ENCODE measurements at places on chromosomes 13 and 19.
A peak's percentile ranks its signal among the peaks of the same experiment; 100 is the strongest.

DNA sequence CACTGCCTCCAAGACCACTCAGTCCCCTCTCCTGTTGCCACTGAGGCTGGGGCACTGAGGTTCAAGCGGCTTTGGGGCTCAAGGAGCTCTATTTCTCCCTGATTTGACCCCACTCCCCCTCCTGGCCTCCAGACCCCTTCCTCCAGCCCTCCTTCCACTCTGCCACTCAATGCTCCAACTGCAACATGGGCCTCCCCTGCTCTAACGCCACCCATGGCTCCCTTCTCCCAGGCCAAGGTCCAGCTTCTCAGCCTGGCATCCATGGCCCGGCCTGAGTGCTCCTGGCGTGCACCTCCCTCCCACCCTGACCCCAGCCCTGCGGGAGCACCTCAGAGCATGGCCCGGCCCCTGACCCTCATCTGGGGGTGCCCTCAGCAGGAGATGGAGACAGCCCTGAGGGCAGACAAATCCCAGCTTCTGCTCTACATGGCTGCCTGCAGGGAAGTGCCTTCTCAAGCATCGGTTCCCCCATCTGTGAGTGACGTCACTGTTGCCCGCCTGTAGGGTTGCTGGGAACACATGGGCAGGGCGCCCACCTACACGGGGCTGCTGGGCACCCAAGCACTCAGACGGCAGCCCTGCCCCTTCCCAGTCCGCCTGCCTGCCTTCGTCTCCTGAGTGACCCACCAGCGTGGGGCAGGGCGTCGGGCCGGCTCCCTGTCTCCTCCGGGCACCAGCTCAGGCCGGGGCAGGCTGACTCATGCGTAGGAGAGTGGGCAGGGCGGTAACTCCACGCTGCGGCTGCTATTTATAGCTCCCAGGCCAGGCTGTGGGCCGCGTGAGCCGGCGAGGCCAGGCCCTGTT is 1.6 kb upstream of the DIRAS1 start:
- peak; percentile 90 for DNase-seq

DNA sequence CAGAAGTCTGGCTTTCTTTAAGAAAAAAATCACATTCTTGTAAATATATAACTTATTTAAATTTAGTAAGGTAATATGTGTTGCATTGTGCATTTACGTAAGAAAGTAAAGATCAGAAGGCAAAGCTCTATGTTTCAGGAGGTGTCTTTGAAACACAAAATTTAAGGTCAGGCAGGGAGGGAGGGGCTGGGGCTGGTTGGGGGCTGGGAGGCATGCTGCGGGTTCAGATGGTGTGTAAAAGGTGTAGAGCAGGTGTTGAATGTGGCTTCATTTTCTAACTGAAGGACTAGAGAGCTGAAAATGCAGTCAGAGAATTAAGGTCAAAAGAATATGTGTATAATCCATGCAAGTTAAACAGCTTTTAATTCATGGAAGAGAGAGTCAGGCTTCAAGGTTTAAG is 14.3 kb downstream of the FAM216B start:
- DNase-seq = no peak

- no peak for DNase-seq
These were observed 205.7 kb downstream of the KCNRG start for GRCh38 chr13:50220938-50221337.

GRCh38 chr13:20125783-20126165 is 35.1 kb downstream of the GJA3 start:
- no peak for DNase-seq

- DNase-seq = peak; percentile 71
These were observed 7.7 kb upstream of the CXCL17 start for GRCh38 chr19:42450314-42450934.

- DNase-seq = no peak
These were observed 10.4 kb upstream of the KLF16 start for GRCh38 chr19:1873524-1874473.

DNA sequence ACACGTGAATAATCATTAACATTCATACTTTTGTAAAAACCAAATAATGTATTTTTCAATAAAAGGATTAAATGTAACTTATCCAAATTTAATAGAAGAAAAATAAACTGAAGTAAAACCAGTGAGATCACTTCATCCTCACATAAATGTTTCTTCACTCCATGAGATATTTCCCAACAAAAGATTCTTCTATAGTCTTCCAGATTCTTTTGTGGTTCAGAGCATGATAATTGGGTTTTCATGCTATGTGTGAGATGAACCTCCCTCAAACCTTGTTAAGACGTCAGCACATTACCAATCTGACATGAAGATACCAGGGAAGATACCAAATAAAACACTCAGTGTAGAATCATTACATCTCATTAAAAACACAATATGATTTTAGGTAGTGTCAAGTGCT is 62.9 kb upstream of the OXGR1 start:
- DNase-seq = peak; percentile 8

GRCh38 chr13:45167611-45168554 is 33.0 kb downstream of the KCTD4 start:
- peak; percentile 49 for DNase-seq

DNA sequence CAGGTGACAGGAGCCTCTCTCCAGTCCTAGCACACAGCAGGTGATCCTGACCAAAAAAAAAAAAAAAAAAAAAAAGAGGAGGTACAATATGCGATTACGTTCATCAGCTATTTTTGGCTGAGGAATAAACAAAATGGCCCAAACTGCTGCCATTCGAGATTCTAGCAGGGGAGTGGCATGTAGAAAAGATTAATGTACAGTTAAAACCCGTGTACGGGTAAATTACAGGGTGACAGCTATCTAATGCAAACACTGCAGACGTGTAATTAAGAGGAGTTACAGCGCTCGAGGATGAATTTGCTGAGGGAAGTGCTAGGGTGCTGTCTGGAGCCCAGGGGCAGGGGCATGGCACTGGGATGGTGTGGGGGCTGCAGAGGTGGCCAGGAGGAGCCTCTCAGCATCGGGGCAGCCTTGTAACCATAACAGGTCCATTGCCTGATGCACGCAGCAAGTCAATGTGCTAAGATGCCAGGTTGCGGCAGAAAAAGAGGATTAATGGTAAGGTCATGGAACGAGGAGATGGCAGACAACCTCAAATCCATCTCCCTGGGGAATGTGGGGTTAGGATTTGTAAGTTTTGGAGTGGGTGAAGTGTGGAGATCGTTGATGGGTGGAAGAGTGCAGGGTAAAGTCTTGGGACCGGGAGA is 17.4 kb downstream of the CHST8 start:
- no peak for DNase-seq

DNA sequence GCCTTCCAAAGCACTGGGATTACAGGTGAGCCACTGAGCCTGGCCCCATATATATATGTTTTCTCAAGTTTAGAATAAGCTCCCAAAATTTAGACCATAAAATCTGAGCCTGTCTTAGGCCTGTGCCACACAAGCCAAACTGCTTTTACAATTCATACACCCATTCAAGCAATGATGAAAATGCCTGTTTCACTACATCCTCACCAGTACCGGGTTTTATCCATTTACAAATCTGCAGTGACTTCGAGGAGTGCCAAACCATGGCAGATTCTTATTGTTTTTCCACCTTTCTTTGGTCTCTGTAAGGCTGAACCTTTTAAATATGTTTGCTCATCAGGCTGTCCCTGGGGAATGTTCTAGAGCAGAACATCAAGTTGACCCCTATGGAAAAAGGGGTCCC is 9.6 kb upstream of the NFIC start:
- DNase-seq = no peak

DNA sequence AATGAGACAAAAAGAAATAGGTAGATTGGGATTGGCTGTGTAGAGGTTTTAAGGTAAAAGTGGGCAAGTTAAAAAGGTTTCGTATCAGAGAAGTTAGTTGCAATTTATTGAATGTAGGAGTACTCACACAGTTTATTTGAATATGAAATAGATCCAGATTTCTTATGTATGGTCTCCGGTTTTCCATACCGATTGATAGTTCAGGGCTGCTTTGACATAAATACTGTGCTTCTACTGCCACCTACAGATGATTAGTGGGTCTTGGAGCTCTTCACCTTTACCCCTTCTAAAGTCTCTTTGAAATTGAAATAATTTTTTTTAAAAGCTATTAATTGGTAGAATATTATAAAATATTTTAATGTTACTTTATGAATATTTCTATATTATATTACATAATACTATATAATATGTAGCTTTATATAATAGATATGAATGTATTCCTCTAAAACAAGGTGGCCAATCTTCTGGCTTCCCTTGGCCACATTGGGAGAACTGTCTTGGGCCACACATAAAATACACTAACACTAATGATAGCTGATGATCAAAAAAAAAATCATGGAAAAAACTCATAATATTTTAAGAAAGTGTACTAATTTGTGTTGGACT is 7.7 kb upstream of the GPR18 start:
- DNase-seq = peak; percentile 51

DNA sequence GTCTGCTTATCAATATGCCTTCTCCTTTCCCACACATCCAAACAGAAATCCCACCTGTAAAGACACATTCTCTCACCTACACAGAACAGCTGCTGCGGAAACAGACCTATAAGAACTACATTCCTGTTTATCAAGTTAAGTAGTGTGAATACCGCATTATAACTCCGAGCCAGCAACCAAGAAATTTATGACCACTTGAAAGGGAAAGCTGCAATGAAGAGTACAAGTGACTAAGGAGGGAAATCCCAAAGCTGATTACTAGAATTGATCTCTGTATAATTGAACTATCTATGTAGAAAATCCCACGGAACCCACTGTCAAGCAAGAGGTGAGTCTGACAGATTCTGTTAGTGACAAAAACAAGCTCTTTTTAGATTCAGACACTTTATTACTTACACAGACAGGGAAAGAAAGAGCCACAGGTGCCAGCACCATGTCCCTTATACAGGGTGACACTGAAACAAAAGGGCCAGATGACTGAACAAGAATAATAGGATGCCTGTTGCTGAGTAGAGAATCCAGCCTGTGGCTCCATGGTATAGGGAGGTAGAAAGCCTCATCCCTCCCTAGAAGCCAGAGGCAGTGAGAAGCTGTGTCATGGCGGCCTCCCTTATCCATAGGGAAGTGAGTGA is 1.6 kb upstream of the IGFL4 start:
- DNase-seq = no peak

DNA sequence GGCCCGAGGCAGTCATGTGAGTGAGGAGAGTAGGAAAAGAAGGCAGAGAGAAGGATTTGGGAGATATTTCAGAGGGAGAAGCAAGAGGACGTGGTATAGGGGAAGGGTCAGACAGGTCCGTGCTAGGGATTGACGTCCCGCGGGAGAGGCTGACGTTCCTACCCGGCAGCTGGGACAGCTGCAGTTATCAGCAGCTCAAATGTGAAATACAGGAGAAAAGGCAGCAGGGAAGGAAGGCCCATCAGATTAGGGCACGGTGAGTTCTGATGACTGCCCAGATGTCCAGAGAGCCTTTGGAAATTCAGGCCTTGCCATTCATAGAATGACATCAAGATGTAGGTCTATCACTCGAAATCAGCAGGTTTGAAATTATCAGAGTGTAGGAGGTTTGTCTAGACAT is 88.4 kb downstream of the IRS2 start:
- no peak for DNase-seq

GRCh38 chr19:58217607-58218391 is 10.9 kb upstream of the ZNF544 start:
- DNase-seq = no peak

- DNase-seq = no peak
These were observed 50.5 kb upstream of the IRS2 start for GRCh38 chr13:109836629-109837607.

- no peak for DNase-seq
These were observed 793.7 kb downstream of the SLITRK5 start for GRCh38 chr13:88464851-88465250.

DNA sequence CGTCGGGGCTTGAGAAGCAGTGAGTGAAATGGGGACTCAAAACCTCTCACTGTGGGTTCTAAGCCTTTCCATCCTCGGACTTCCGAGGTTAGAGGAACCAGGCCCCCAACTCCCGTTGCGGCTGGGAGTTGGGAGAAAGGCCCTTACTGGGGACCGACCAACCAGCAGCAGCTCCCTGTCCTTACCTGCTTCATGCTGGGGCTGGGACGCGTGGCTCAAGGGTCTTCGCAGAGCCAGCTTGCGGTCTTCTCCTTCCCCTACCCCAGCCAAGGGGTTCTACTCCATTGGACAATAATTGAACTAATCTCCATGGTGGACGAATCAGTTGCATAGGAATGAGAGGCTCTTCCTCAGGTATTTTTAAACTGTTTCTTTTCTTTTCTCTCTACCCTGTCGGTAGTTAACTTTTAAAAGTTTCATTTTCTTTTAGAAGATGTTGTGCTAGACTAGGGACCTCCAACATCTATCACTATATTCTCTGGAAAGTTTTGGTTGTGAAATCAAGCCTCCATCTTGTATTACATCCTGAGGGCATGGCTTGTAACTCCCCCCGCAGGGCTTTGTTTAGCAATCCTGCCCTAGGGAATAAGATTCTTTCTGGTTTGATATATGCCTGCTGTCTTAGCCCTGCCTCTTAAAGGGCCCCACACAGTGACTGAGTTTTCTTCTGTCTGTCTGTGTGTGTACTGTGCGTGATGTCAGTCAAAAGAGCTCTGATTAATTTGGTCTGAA is 1027.1 kb upstream of the PCDH9 start:
- no peak for DNase-seq

- peak; percentile 26 for DNase-seq
These were observed 32.8 kb downstream of the IGFL2 start for GRCh38 chr19:46180701-46181387.

DNA sequence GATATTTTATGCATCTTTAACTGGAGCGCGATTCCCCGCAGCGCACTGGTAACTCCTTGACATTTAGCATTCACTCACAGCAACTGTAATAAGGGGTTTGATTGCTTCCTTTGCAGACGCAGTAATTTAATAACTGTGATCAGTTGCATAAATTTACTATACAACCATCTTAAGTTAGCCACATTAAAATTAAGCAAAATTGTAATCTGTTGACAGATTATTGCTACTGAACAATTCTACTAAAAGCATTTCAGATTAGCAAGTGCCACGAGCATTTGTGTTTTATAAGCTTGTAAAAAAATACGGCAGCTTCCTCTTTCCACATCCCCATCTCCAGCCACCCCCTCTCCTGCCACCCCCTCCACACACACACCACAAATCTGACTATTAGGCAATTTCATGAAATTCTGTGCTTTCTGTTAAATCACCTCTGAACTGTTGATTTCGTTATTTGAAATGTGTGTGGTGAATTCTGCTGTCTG is 44.4 kb downstream of the TSHZ3 start:
- DNase-seq = no peak

GRCh38 chr13:75299246-75299645 is 182.7 kb downstream of the TBC1D4 start:
- no peak for DNase-seq

DNA sequence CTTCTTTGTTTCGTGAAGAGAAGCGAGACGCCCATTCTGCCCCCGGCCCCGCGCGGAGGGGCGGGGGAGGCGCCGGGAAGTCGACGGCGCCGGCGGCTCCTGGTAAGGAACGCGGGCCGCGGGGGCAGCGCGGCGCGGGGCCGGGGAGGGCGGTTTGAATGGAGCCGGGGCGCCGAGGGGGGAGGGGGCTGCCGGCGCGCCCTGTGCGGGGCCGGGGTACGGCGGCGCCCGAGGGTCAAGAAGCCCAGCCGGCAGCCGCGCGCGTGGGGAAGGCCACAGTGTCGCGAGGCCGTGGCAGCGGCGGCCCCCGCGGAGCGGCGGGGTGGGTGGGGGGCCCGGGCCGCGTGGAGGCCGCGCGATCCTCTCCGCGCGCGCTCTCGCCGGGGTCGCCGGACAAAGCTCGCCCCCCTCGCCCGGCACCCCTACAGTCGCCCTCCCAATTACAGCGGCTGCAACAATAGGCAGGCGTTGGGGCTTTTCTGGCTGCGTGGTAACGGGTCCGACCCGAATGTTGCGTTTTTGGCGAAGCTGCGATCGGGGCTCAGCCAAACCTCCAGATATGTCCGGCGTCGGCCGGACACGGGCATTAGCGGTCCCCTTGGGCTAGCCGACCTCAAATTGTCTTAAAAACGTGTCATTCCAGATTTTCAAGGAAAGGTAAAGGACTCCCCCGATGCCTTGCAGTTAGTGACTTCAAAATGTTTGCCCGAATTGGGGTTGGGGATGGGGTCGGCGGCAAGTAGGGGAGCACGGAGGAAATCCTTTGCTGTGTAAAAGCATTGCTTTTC is 437 bp downstream of the SMARCA4 start:
- peak; percentile 27 for DNase-seq

Measured in RPMI7951 (cell line).